ENCODE measurements at places on chromosomes 13 and 19.

DNA sequence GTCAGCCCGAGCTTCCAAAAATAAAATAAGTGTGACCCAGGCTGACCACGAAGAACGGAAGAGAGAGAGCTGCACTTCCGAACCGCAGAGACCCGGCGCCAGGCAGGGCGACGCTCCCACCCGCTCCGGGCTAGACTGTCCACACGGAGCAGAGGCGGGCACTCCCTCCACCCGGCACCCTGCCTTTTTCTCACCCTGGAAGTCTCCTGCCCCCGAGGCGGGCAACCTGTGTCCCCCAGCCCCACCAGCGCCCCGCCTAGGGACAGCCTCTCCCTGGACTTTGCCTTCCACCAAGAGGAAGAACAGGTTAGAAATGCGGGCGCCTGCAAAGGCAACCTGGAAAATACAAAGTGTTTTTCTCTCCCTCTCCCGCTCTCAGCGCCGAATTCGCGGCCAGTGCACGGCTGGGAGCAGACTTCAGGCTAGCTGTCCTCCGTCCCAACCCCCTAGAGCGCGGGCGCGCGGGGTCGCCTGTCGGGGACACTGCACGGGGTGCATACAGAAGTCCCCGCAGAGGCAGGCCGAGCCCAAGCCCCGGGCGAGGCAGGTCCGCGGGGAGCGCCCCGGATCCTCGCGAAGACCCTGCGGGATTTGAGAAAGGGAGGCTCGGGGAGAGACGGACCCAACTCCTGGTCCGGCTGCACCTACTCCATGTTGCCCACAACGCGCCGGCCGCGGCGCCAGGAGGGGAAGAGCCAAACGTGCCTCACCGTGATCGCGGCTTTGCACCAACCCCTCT, 845 bp downstream of the SPRY2 start:
- no peak for DNase-seq

- no peak for DNase-seq
Observed at GRCh38 chr13:47886314-47886713, 114.8 kb downstream of the SUCLA2 start.

- DNase-seq, result no peak
Observed at GRCh38 chr19:1407528-1408299, at the start of gene DAZAP1. Gene DAZAP1, plus strand, starts transcription at chr19:1407586. Its CDS starts 188 bp downstream, at chr19:1407774.

DNA sequence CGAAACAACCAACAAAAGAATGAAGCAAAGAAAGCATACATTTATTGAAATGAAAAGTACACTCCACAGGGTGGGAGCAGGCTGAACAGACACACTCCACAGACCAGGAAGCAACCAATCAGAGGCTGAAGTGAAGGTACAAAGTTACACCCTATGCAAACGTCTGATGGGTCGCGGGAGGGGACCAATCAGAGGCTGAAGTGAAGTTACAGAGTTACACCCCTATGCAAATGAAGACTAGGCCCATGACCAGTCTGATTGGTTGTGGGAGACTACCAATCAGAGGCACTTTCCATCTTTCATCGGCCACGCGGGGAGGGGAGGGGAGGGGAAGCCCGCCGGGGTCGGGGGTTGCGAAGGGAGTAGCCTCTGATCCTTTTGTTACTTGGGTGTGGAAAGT, 12.4 kb upstream of the FBL start:
- no peak for DNase-seq

- no peak for DNase-seq
Observed at GRCh38 chr13:100089465-100090032, 656 bp downstream of the PCCA start.

GRCh38 chr13:110416131-110417025, 109.3 kb downstream of the COL4A2 start:
- no peak for DNase-seq

- no peak for DNase-seq
Observed at GRCh38 chr13:60327511-60327910, 69.5 kb upstream of the TDRD3 start.

GRCh38 chr19:17790059-17790780, 4.7 kb upstream of the B3GNT3 start:
- no peak for DNase-seq

DNA sequence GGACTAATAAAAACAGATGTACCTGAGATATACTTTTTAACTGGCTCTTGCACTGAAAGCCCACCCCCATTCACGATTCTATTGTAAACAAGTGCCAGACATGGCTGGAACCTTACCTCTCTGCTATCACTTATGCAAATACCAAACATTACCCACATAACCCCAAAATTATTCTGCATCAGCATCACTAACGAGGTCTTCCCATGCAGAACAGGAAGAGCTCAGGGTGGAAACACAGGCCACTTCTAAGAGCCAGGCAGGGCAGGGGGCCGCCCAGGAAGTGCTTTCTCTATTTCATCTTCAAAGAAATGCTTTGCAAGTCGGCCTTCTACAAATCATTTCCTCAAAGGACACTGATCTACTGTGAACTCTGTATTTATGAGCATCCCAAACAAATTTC, 7.3 kb downstream of the IRS2 start:
- no peak for DNase-seq
